ENCODE measurements at places on chromosomes 6 and 20. TPM values are rescaled to one million over a fixed set of nuclear protein-coding genes. Genes with fewer than 3 reads are reported as not detected.

The SMLR1 gene
- polyA plus RNA-seq: not detected

The HLA-DQA2 gene
- not detected for polyA plus RNA-seq

The CCND3 gene
- 6.4 TPM for polyA plus RNA-seq

The TRMT11 gene
- polyA plus RNA-seq: 24.9 TPM

The C6orf62 gene
- 74.4 TPM for polyA plus RNA-seq

The STX16 gene
- polyA plus RNA-seq: 6.4 TPM

Data from Purkinje cell (primary cell).